Naive thymus-derived CD4-positive, alpha-beta T cell (primary cell): ENCODE measurements at places on chromosomes 11 and 22.

- H3K36me3 ChIP-seq, result no peaks in the 10 kb centered on the region
- no peak for DNase-seq
- no peak overlapping the region for H3K4me3 ChIP-seq
- H3K27ac ChIP-seq, result no peak overlapping the region
- no peaks in the 10 kb centered on the region for H3K4me1 ChIP-seq
Measured at GRCh38 chr11:107747622-107748021, 35.8 kb upstream of the SLN start.

DNA sequence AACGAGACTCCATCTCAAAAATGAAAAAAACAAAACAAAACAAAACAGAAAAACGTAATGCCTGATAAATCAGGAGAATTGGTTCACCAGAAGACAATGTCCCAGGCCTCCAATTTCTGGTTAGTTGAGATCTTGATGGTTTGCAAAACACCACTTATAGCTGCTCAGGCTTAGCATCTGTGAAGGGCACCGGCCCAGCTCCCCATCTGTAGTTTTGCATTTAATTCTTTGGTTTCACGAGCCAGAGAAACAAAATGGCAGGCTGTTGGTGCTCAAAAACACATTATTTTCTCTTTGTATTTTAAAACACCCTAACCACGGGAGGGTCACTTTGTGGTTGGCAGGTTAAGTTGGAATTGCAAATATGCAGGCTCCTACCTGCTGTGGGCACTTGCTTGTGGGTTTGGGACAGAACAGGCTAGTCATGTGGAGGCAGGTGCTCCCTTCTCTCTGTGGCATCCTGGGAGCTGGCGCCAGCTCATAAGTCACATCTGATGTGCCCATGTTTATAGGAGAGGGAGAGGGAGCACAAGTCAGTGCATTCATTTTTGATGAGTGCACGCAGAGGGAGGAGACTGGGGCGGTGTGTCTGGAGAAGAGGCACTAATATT lies 145.9 kb downstream of the CEP164 start:
- no peaks in the 10 kb centered on the region for H3K4me1 ChIP-seq
- no peak overlapping the region for H3K27ac ChIP-seq
- H3K4me3 ChIP-seq, result no peak overlapping the region
- H3K27me3 ChIP-seq, result no peaks in the 10 kb centered on the region
- no peak for DNase-seq
- no peaks in the 10 kb centered on the region for H3K36me3 ChIP-seq

DNA sequence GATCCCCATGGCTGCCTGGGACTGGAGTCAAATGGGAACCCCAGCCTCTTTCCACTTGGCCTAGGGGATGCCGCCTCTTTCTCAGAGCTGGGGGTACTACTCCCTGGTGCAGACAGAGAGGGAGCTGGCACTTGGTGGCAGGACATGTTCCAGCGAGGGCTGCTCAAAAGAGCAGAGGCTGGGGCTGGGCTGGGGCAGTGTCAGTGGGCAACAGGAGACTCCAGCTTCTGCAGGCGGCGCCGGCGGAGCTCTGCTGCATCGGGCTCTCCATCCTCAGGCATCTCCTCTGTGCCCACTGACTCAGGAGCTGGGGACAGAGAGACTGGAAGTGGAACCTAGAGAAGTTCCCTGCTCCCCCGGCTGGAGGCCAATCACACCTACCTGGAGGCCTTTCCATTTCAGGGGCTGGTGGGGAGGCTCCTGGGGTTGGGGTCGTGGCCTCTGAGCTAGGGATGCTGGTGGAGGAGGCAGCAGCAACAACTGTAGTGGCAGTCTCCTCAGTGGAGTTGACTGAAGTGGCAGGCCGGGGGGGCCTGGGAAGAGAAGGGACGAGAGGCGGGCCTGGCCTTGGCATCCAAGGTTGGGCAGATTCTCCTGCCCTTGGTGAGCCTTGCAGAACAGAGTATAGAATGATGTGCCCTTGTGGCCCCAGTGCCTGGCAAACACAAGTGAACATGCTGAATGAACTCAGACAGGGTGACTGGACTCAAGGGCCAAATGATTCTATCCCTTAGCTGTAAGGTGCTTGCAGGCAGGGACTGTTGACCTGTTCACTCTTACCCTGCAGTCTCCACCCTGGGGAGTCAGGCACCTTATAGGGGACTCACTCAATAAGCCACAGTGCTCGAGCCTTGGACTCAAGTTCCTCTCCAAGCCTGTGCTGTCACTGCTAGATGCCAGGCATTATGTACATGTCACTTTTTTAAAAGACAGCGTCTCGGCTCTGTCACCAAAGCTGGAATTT lies 5.9 kb downstream of the SYVN1 start:
- H3K4me3 ChIP-seq, result no peak overlapping the region
- no peak overlapping the region for H3K27ac ChIP-seq
- H3K4me1 ChIP-seq, result peaks cover 8% of the 10 kb centered on the region
- DNase-seq, result no peak
- no peaks in the 10 kb centered on the region for H3K27me3 ChIP-seq
- peaks cover 91% of the 10 kb centered on the region for H3K36me3 ChIP-seq

DNA sequence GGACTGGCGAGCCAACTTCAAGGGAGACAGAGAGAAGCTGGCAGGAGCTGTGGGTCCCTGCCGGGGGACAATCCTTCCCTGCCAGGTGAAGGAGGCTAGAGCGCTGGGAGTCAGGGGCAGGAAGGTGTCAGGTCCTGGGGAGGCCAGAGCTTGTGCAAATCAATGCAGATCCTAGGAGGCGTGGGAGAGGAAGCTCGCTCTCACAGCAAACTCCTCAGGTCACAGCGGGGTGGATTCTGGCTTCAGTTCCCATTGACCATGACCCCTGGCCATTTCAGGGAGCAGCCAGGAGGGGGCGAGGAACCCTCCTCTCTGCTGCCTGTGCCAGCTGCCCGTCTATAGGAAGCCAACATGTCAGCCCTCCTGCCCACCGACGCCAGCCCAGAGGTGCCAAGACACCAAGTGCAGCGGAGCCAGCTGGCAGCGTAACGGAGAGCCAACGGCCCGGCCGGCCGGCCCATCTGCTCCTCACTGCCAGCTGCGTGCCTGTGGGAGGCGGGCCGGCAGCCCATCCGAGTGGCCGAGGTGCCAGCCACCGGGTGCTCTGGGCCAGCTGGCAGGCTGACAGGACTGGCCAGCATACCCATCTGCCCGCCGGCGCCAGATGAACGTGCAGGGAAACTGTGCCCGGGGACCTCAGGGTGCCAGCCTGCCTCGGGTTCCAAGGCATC lies 374.8 kb downstream of the MIAT start:
- no peak overlapping the region for H3K27ac ChIP-seq
- no peaks in the 10 kb centered on the region for H3K27me3 ChIP-seq
- no peaks in the 10 kb centered on the region for H3K36me3 ChIP-seq
- DNase-seq, result no peak

DNA sequence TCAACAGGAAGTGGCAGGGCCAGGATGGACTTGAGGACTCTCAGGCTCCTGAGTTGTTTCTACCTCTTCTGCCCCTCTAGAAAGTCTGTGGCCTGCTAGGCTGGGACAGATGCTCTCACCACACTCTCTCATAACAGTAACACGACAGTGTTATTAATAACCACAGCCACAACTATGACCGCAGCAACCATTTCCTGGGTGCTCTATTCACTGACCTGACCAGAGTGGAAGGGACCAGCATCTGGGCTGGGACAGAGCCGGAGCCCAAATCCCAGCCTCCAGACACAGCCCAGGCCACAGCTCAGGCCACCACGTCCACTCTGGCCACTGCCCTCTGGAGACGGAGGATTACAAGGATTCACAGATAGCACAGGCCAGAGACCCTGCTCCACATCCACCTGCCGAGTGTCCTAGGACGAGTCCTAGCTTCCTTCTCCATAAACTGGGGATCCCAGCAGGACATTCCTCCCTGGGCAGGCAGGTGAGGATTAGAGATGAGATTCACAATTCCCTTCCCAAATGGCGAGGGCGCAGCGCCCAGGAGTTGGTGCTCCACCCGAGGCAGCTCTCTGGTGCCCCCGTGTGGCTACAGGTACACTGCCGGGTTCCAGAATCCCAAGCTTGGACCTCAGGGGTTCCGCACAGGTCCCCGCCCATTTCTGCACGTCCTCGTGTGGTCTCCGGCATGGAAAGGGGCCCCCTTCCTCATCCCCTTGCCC lies 7.1 kb downstream of the PNPLA5 start:
- no peak overlapping the region for H3K4me3 ChIP-seq
- no peaks in the 10 kb centered on the region for H3K4me1 ChIP-seq
- no peak for DNase-seq
- H3K36me3 ChIP-seq, result no peaks in the 10 kb centered on the region
- H3K27ac ChIP-seq, result no peak overlapping the region
- no peaks in the 10 kb centered on the region for H3K27me3 ChIP-seq

- no peak overlapping the region for H3K4me3 ChIP-seq
- H3K27ac ChIP-seq, result no peak overlapping the region
- no peaks in the 10 kb centered on the region for H3K36me3 ChIP-seq
- H3K27me3 ChIP-seq, result no peaks in the 10 kb centered on the region
Measured at GRCh38 chr11:120590472-120590871, 78.9 kb downstream of the GRIK4 start.

- no peaks in the 10 kb centered on the region for H3K4me1 ChIP-seq
- no peak overlapping the region for H3K4me3 ChIP-seq
- no peak overlapping the region for H3K27ac ChIP-seq
Measured at GRCh38 chr11:125102510-125102909, 8.9 kb downstream of the TMEM218 start.

- H3K27ac ChIP-seq, result no peak overlapping the region
- peaks cover 74% of the 10 kb centered on the region for H3K4me1 ChIP-seq
- no peak overlapping the region for H3K4me3 ChIP-seq
- no peak for DNase-seq
Measured at GRCh38 chr11:95702526-95702925, 87.1 kb downstream of the FAM76B start.

DNA sequence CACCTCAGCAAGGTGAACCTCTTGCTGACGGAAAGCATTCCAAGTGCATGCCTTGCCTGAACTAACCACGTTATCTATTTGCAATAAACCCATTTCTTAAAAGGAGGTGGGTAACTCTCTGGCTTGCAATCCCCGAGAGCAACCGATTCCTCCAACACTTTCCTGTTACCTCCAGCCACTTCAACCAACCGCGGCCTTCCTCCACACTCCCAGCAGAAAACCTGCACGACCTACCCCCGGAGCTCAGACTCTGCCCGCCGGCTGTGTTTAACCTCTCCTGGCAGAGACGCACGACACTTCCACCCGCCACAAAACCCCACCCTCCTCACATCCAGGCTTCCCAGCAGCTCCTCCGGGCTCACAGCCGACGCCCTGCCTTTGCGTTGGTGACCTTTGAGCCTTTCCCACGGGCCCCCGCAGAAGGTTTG lies 708 bp downstream of the SCO2 start:
- H3K27me3 ChIP-seq, result no peaks in the 10 kb centered on the region
- H3K4me1 ChIP-seq, result peaks cover 16% of the 10 kb centered on the region
- no peak for DNase-seq
- H3K36me3 ChIP-seq, result peaks cover 33% of the 10 kb centered on the region
- peak overlapping the region; percentile 87 for H3K27ac ChIP-seq

GRCh38 chr11:36455658-36456111 lies 54.4 kb downstream of the TRAF6 start:
- peaks cover 25% of the 10 kb centered on the region for H3K4me1 ChIP-seq
- H3K4me3 ChIP-seq, result no peak overlapping the region
- no peaks in the 10 kb centered on the region for H3K36me3 ChIP-seq

DNA sequence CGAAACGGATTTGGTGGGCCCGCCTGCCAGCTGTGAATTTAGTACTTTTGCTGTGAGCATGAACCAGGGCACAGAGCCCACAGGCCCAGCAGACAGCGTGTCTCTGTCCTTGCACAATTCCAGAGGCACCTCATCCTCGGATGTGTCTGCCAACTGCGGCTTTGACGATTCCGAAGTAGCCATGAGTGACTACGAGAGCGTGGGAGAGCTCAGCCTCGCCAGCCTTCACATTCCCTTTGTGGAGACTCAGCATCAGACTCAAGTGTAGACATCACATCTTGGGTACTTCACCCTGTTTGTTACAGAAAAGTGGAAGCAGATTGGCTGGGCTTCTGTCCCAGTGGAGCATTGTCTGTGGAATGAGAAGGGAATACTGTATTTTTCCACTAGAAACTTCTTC lies 78.6 kb upstream of the MTNR1B start:
- H3K27me3 ChIP-seq, result no peaks in the 10 kb centered on the region
- H3K4me1 ChIP-seq, result no peaks in the 10 kb centered on the region
- DNase-seq, result no peak
- H3K27ac ChIP-seq, result no peak overlapping the region

DNA sequence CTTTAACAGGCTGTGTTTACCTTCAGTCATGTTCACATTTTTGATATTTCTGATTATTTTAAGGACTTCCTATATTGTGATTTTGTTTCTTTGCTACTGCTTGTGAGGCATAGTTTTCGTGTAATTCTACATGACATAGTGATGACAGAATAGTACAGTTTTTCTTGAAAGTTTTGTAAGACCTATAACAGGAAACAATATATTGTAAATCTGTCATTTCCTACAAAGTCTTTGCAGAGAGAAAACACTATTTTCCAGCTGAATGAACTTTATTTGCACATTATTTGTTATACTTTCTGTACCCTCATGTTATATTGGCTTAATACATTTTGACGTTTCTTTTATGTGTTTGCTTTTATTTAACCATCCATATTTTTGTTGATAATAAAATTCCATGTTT lies 191.1 kb downstream of the TMEM135 start:
- H3K4me3 ChIP-seq, result no peak overlapping the region
- no peak for DNase-seq

GRCh38 chr11:57223601-57224000 lies 13.4 kb downstream of the APLNR start:
- H3K27me3 ChIP-seq, result no peaks in the 10 kb centered on the region
- no peaks in the 10 kb centered on the region for H3K36me3 ChIP-seq
- no peak overlapping the region for H3K27ac ChIP-seq

- H3K4me3 ChIP-seq, result no peak overlapping the region
- no peaks in the 10 kb centered on the region for H3K27me3 ChIP-seq
- no peaks in the 10 kb centered on the region for H3K4me1 ChIP-seq
- no peaks in the 10 kb centered on the region for H3K36me3 ChIP-seq
- DNase-seq, result no peak
Measured at GRCh38 chr11:7031471-7031871, 11.2 kb downstream of the NLRP14 start.

- H3K27me3 ChIP-seq, result no peaks in the 10 kb centered on the region
- H3K27ac ChIP-seq, result peak overlapping the region; percentile 77
- H3K4me1 ChIP-seq, result peaks cover 30% of the 10 kb centered on the region
- no peaks in the 10 kb centered on the region for H3K36me3 ChIP-seq
- H3K4me3 ChIP-seq, result peak overlapping the region; percentile 81
- no peak for DNase-seq
Measured at GRCh38 chr22:45163099-45163450, 650 bp upstream of the NUP50 start.

- no peaks in the 10 kb centered on the region for H3K4me1 ChIP-seq
- no peak overlapping the region for H3K27ac ChIP-seq
- H3K36me3 ChIP-seq, result no peaks in the 10 kb centered on the region
Measured at GRCh38 chr11:81359476-81359875, 1374.2 kb downstream of the FAM181B start.
